ENCODE measurements at places on chromosomes 7 and 10.
A peak's percentile ranks its signal among the peaks of the same experiment; 100 is the strongest.

GRCh38 chr10:88108115-88108610, 244.7 kb downstream of the PTEN start:
- DNase-seq = no peak

DNA sequence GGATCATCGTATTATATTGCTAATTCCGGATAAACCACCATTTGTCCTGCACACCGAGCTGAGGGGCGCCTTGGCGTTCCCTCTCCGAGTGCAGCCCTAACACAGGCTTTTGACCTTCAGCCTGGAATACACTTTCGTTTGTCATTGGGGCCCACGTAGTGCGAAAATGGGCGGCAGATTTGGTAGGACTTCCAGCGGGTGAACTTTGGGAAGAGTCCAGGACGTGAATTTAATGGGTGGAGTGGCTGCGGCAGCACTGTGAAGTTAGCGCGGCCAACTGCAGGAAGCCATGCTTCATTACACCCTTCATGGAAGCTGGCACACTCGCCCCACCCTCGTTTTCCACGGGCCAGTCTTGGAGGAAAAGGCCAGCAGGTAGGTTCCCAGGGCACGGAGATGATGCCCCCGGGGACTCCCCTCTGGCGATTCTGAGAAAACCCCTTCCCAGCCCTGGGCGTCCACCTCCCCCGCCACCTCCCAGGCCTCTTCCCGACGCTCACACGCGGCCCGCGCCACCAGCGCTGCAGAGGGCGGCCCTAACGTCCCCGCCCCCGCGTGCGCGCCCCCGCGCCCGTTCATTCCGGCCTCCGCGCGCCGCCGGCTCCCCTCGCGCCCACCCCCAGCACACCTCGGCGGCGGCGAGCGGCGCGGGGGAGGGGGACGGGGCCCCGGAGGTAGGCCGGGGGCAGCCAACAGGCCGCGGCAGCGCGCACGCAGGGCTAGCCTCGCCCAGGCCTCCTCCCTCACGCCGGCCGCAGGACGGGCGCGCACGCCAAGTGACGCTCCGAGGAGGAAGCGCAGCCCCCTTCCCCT, at the start of gene MLLT10:
MLLT10 (plus strand) TSS at position 766 of the 813 bp plus-strand sequence. CDS start 413 bp downstream, outside the sequence.
- peak; percentile 96 for DNase-seq

GRCh38 chr7:27209933-27210440, 10.1 kb upstream of the HOXA13 start:
- no peak for DNase-seq

GRCh38 chr7:119123326-119123725, 898.8 kb downstream of the ANKRD7 start:
- DNase-seq = no peak

GRCh38 chr7:71320916-71321315, 189.0 kb downstream of the GALNT17 start:
- no peak for DNase-seq

GRCh38 chr7:37089972-37090371, 358.7 kb downstream of the ELMO1 start:
- no peak for DNase-seq

DNA sequence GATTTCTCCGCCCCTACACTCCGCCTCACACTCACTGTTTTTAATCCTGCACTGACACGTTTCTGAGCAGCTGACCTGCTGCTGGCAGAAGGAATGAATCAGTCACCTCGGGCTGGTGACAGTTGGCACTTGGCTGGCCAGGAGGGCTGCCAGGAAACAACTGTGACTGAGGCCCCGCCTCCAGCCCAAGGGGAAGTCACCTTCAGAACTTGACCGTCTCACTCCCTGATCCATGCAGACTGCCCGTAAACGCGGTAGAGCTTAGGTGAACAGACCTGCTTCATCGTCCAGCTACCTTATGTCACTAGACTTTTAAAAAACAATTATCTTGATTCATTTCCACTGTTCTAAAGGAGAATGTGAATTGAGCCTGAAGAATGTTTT, 107.5 kb downstream of the DOCK1 start:
- DNase-seq = peak; percentile 88

GRCh38 chr7:122679813-122680212, 19.1 kb downstream of the RNF133 start:
- no peak for DNase-seq

DNA sequence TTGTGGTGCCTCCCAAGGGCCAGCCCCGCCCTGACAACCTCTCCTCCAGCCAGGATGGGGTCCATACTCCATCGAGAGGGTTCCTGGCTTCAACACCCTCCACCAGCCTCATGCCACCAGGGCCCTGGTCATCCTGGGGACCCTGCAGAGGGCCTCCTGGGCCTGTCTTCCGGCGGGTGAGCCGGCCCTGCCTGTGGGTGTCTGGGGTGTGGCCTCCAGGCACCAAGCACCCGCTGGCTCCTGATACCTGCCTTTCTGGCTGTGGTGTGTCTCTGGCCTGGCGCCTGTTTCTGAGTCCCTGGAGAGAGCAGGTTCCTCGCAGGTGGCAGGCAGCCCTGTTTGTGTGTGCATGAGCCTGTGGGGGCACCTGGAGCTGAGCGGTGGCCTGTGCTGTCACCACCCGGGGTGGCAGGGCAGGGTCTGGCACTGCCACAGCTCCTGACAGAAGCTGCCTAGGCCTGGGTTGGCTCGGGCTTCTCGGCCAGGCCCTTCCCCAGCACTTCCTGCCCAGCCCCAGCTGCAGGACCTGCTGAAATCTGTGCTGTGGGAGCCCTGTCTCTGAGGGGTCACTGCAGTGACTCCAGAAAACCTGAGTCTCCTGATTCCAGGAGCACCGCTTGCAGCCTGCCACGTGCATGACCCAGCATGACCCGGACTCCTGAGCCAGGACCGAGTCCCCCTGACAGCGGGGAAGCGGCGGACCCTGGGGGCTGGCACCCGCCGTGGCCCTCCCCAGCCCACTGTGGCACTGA, 18.4 kb downstream of the ADAM8 start:
- DNase-seq = no peak

- DNase-seq = no peak
These were observed 22.5 kb downstream of the SYPL1 start for GRCh38 chr7:106089647-106090046.

- no peak for DNase-seq
These were observed 51.1 kb upstream of the SEPHS1 start for GRCh38 chr10:13399236-13399635.

DNA sequence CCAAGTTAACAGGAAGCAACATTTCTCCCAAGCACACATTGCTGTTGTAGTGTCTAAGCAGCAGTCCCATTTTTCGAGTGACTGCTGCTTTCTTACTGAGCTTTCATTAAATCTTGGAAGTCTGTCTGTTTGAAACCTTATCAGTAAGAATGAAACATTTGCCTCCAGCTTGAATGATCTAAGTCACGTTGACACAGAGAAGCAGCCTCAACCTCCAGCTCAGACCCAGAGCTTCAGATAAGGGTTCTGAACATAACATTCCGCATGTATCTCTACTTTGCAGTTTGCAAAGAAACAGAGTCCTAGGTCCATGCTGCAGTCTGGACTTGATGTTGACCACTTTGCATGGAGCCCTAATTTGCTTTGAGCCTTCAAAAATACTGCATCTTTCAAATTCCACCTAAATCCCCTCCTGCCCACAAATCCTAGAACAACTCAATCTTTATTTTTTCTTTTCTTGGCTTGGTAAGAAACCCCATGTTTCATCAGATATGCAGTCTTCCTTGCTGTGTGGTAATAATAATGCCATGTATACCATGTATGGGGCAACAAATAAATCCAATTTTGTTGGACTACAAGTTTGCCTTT, 698.7 kb upstream of the IGFBP3 start:
- DNase-seq = no peak

DNA sequence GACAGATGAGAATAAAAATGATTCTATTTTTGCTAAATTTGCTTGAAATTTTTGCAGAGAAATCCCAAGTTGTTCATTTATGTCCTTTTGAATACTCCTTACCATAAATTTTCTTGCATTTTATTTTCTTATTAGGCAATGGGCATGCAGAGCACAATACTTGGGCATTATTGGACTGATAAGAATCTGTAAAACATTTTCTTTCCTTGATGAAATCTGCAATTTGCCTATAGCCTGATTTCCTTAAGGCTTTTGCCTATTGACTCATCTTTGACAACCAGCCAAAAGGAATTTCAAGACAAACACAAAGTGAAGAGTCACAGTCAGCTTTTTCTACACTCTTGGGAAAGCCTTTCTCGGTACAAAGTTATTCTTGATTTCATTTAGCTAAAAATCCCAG, 30.5 kb upstream of the GNAT3 start:
- no peak for DNase-seq

DNA sequence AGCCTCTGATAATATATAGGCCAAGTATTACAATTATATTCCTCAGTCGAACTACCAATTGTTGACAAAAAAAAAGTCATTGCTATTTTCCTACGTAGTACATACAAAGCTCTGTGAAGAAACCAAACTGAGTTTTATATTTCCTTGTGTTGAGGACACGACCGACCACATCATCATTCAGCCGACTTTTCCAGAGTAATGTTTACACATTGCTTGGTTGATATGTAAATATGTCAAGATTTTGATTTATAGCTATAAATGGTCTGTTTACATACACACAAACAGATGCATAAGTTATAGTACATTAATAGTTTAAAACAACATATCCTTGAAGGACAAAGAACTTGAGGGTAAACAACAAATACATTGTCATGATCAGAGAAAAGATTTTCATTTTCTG, 121.5 kb downstream of the CRPPA start:
- DNase-seq = no peak

DNA sequence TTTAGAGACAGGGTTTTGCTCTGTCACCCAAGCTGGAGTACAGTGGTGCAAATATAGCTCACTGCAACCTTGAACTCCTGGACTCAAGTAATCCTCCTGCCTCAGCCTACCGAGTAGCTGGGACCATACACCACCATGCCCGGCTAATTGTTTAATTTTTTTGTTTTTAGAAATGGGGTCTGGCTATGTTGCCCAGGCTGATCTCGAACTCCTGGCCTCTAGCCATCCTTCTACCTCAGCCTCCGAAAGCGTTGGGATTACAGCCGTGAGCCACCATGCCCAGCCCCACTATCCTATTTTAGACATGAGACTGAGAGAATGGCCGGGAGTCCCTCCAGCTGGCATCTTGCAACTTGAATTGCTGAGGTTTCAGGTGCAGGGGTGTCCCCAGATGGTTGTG, 39.4 kb downstream of the KCTD7 start:
- DNase-seq = no peak

DNA sequence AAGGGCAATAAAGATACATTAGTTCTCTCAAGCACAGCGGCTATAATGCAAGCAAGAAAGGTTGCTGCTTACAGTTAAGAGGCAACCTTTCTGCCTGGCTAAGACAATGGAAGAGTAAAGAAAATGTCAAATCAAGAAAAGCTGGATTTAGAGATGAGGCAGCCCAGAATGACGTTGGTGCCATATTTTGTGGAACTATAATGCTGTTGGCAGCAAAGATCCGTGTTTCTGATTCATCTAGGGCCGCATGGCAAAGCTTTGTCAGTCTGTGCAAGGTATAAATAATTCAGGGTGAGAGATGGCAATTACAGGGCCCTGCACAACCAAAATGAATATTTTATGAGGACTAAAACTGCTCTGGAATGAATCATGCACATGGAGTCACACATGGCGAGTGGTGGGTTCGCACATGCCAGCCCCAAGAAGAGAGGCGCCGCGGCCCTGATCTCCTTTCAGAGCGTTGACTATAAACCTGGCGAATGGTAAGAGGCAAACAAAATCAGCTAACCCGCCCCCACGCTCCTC, 76.6 kb downstream of the EBF3 start:
- DNase-seq = no peak

- no peak for DNase-seq
These were observed 389.2 kb upstream of the KLF6 start for GRCh38 chr10:4174197-4174596.

DNA sequence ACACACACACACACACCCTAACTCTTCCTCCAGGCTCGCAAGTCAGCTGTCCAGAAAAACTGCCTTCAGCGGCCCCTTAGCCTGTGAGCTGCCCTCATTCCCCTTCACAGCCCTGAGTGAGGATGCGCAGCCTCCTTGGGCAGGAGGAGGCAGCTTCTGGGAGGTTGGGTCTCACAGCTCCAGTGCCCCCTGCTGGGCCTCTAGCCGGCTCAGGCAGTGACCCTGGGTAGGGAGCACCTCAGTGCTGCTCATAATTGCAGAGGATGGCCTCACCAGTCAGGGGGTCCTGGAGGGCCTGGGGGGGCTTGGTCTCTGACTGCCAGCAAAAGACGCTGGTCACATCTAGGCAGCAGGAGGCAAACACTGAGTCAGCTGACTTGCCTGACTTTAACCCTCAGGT, 43.7 kb downstream of the ZNF273 start:
- DNase-seq = no peak

GRCh38 chr10:24210501-24210900, 1.6 kb downstream of the KIAA1217 start:
- no peak for DNase-seq

DNA sequence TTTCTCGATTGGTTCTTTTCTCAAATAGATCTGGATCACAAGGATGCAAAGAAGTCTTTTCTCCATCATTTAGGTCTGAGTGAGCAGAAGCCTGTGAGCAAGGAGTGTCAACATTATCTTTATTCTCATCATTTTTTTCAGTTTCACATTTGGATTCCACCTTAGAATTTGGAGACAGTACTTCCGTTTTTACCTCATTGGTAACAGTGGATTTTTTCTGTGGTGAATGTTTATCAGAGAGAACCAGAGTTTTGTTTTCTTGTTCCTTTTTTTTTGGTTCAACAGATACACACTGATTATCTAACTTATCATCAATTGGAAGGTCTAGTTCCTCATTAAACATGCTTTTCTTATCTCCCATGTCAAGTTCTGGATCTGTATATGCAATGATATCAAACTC, 151.3 kb downstream of the GALNT11 start:
- DNase-seq = no peak

- peak; percentile 84 for DNase-seq
These were observed 4.1 kb downstream of the IMPDH1 start for GRCh38 chr7:128405471-128406313.

DNA sequence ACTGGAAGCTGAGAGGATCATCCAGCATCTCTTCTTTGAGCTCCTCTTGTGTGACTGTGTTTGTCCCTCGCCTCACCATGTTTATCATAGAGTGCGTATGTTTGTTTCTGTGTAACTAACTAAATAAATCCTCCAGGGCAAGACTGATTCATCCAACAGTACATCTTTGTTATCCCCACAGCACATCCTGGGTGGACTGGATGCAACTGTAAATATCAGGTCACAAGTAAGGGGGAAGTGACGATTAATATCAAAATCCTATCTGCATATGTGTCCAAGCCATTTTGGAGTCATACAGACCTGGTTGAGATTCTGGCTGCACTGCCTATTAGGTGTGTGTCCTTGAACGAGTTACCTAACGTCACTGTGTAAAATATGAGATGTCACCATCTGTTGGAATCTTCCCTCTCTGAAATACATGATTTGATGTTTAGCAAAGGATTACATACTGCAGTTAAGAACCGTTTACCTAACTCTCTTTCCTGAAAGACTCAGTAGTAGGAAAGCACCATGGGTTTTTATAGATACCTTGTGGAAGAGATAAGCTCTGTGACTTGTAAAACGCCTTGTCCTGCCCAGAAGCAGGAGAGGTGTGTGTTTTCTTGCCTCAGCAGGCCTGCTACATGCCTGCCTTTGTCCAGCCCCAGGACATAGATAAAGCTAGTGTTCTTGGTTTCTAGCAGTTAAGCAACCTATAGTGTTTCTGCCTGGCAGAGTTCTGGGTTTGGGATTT, 25.8 kb downstream of the WBP1L start:
- DNase-seq = no peak
